ENCODE measurements at places on chromosomes 11 and 22. TPM values are rescaled to one million over a fixed set of nuclear protein-coding genes. Genes with fewer than 3 reads are reported as not detected.
A peak's percentile ranks its signal among the peaks of the same experiment; 100 is the strongest.

- no peak for DNase-seq
Measured at GRCh38 chr11:118002541-118003423, 16.6 kb downstream of the IL10RA start.

GRCh38 chr11:17927681-17928343, 85.0 kb downstream of the SERGEF start:
- DNase-seq, result peak; percentile 82

Gene OR51B4
- total RNA-seq, result not detected

DNA sequence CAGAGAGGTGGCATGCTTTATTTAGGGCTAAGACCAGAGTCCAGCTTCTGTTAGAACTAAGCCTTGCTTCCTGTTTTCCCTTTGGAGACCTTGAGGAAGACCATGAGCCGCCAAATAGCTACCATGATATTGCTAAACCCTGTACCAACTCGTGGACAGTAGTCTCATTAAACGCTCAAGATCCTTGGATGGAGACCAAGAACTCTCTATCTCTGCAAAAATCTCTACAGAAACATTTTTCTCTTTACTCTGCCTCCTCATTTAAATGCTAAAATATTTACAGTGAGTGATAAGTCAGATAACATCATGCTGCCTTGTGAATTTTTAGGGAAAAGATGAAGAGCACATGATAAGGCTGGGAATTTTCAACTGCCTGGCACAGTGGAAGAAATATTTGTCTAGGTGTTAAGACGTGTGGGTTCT, 197.8 kb downstream of the MAML2 start:
- no peak for DNase-seq

GRCh38 chr11:72829884-72830533, 15.8 kb downstream of the ATG16L2 start:
- DNase-seq, result no peak

Gene SAA1
- total RNA-seq, result 1.3 TPM

DNA sequence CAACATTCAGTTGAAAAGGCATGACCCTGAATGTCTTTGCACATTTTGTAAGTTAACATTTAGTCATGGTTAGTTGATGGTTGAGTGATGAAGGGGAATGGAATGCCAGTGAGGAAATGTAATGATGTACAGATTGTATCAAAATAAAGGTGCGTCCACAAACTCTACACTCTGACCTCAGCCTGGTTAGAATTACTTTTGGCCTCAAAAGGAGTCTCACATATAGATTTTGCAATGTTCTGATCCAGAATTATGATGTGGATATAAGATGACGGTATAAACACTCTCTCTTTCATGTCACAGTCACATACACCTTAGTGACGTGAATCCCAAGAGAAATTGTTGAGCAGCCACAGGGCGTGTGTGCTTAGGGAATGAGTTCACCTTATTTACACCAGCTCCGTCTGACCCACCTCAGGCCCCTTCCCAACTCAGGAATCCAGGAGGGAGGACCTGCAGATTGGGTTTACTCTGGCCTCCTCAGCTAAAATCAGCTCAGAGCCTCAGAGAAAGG, 100.1 kb downstream of the RDX start:
- peak; percentile 50 for DNase-seq

DNA sequence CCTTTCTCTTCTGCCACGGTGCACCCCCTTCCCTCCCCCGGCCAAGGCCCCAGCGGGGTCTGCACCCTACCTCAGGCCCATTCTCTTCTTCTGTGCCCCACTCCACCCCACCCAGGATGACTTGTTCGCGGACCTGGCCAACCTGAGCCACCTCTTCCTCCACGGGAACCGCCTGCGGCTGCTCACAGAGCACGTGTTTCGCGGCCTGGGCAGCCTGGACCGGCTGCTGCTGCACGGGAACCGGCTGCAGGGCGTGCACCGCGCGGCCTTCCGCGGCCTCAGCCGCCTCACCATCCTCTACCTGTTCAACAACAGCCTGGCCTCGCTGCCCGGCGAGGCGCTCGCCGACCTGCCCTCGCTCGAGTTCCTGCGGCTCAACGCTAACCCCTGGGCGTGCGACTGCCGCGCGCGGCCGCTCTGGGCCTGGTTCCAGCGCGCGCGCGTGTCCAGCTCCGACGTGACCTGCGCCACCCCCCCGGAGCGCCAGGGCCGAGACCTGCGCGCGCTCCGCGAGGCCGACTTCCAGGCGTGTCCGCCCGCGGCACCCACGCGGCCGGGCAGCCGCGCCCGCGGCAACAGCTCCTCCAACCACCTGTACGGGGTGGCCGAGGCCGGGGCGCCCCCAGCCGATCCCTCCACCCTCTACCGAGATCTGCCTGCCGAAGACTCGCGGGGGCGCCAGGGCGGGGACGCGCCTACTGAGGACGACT, 15.9 kb downstream of the RTN4RL2 start:
- no peak for DNase-seq

DNA sequence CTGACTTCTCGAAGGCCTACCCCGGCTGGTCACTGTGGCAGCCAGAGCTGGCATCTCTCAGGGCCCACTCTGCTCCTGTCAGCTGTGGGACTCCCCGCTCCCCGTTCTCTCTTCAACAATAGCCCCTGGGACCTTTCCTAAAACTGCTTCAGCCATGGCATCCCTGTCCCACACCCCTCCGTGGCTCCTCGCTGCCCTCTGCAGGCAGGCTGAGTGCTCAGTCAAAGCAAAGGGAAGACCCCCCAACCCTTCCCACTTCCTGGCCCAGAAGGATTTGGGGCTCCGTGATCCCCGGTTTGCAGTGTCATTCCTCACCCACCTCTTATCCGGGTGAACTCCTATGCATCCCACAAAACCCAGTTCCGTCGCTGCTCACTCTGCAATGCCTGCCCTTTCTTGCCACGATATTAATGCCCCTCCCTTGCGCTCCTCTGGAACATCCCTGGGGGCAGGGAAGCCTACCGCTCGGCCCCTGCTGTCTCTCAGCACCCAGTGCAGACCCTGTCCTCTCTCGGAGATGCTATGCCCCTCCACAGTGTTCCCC, 1.6 kb upstream of the TH start:
- DNase-seq, result no peak

GRCh38 chr11:48094643-48095339, 114.4 kb downstream of the PTPRJ start:
- peak; percentile 60 for DNase-seq

GRCh38 chr11:72832301-72833082, 18.3 kb downstream of the ATG16L2 start:
- DNase-seq, result no peak

DNA sequence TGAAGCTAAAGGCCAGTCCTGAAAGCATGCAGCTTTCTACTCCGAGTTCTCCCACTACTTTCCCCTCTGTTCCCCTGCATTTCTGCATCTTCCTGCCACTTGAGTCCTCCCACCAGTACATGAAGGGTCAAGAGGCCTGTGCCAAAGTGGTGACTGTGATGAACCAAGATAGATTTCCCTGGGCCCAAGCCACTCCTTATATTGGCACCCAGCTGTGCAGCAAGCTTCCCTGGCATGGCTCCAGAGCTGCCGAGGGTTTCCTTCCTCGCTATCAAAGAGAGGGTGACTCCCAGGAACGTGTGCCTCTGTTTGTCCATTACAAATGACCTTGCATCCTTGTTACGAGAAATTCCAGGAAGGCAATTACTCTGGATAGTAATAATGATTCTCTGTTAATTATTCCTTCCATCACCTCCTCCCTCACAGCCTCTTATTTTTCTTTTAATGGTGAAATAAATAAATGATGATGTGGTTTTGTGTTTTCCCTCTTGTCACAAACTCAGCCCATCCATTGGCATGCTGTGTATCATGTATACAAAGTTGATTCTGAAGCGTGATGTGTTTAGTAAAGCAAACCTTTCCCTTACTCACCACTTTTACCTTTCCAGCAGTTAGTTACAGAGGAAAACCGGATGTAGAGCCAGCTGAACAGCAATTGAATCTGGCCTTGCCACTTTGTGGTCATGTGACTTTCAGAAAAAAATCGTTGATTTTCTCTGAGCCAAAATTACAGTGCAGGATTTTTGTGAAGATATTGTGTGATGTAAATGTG, 8.3 kb downstream of the SRSF8 start:
- no peak for DNase-seq

- DNase-seq, result no peak
Measured at GRCh38 chr11:112453601-112454577, 193.2 kb upstream of the PLET1 start.

Gene CCDC116
- 0.26 TPM for total RNA-seq

Gene SLC43A3
- 26.6 TPM for total RNA-seq

Gene ST14
- 3.4 TPM for total RNA-seq

- DNase-seq, result no peak
Measured at GRCh38 chr11:28793282-28793738, 685.1 kb downstream of the METTL15 start.

Gene OR10A2
- not detected for total RNA-seq

DNA sequence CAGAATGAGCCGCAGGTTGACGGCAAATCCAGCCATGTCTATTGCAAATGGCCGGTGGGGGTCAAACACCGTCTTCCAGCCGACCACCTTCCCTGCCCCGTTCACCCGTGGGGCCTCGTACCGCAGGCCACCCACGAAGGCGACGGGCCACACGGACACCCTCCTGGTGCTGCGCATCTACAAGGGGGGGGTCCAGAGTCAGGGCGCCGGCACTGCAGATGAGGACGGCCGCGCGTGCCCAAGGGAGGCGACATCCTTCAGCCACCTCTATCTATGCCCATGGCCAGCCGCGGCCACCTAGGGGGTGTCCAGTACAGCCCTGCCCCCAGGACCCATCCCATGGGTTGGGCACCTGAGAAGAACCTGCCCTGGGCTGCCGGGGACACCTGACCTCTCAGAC, 29.2 kb downstream of the B3GAT1 start:
- DNase-seq, result no peak

GRCh38 chr11:44351006-44351660, 41.2 kb upstream of the ALX4 start:
- DNase-seq, result no peak

Gene ZP1
- not detected for total RNA-seq

DNA sequence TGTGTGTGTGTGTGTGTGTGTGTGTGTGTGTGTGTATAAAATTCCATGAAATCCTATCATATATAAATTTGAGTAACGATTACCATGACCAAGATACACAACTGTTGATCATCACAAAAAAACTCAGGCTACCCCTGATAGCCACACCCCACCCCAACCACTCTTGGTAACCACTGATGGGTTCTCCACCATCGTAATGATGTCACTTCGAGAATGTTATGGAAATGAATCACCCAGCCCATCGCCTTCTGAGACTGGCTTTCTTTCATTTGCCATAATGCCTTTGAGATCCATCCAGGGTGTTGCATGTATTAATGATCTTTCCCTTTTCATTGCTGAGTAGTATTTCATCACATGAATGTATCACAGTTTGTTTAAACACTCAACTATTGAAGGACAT, 496.0 kb downstream of the MIAT start:
- no peak for DNase-seq

Gene APOBEC3A
- total RNA-seq, result not detected

DNA sequence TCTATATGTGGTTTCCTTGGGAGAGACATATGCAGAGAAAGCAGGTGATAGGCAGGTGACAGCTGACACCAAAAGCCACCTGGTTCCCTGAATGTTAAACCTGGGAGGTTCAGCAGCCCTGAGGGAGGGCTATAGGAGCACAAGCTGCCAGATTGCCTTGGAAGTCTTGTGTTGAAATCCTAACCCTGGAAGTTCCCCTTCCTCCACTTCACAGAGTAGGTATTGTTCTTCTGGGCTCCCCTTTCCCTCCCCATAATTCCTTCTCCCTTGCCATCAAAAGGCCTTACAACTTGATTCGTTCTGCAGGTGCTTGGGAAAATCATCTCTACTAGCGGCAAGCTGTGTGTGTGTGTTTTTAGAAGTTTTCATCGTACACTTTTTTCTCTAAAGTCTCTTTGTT, 5.4 kb downstream of the LDLRAD3 start:
- no peak for DNase-seq

Gene SLC7A4
- 0.33 TPM for total RNA-seq

Gene STX3
- total RNA-seq, result 16.3 TPM

Gene JAM3
- total RNA-seq, result 108 TPM

Gene LRRC55
- total RNA-seq, result 0.33 TPM

DNA sequence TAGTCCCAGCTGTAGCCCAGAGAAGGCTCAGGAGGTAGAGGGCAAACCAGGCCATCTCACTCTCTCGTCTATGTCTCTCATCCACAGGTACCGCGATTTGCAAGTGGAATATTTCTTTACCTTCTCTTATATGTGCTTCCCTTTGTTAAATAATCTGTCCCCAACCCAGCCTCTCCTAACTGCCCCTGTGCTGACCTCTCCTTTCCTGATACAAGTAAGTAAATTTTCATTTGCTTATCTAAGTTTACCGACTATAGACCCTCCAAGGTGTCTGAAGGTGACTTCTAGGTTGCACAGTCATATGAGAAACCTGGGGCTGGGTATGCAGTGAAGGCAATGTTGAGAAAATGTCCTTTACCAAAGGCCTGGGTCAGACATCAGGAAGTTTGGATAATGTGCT, at the start of gene CBLIF:
Gene CBLIF, minus strand, starts transcription at position 101 of the 400 bp plus-strand sequence. Its CDS starts 46 bp downstream, at position 55.
- no peak for DNase-seq

- no peak for DNase-seq
Measured at GRCh38 chr22:50276143-50276542, 6.0 kb upstream of the MAPK11 start.

DNA sequence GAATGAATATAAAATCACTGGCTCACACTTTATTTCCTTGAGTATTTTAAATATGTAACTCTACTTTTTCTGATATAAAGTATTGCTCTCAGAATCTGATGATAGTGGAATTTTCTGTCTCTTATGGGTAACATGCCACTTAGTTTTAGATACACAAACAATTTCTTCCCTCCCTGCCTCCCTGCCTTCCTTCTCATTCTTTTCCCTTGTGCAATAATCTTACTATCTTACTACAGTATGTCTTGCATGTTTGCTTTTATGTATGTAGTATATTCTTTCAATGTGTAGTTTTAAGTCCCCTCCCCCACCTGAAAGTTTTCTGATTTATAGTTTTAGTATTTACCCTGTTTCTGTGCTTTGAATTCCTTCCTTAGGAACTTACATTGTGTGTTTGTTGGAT, 48.4 kb downstream of the INSC start:
- no peak for DNase-seq

Gene IPO7
- 131 TPM for total RNA-seq

Gene OR10G6
- not detected for total RNA-seq

DNA sequence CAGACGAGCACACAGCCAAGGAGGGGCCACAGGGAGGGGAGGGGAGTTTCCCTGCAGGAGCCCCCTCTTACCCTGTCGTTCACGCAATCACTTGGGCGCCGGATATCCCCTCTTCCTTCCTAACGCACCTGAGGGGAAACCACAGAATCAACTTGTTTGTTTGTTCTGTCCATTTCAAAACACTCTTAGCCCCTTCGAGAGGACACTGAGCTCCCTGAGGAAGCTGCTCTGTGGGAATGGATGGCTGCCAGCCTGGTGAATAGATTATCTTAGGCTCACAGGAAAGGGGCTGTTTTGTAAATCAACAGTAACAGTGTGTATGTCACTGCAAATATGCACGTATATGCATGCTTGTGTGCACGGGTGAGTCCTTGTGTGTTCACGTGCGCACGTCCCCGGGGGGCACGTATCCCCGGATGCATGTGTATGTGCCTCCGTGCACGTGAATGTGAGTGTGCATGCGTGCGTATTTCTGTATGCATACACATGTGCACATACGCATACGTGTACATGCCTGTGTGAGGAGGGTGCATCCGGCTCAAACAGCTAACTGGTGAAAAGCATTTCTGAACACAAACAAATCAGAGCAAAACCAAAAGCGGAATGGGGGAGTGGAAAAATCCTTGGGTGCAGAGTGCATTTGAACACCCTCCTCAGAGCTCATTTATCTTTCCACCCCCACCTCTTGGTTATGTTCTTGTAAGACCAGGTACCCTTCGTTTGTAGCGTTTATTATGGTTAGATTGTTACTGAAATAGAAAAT, 7.2 kb downstream of the ARSA start:
- no peak for DNase-seq
